ENCODE measurements at places on chromosomes 6 and 20. TPM values are rescaled to one million over a fixed set of nuclear protein-coding genes. Genes with fewer than 3 reads are reported as not detected.

BPI gene
- total RNA-seq: not detected

RNF5 gene
- 17.5 TPM for total RNA-seq

CAGE1 gene
- total RNA-seq: 0.17 TPM

SOBP gene
- total RNA-seq: 8.8 TPM

SYNJ2 gene
- total RNA-seq: 69.5 TPM

DNMT3B gene
- 3.8 TPM for total RNA-seq

PSORS1C1 gene
- 0.29 TPM for total RNA-seq

CD40 gene
- 8.8 TPM for total RNA-seq

MYBL2 gene
- total RNA-seq: 0.66 TPM

MATN4 gene
- 0.33 TPM for total RNA-seq

FGD2 gene
- total RNA-seq: not detected

CRIP3 gene
- not detected for total RNA-seq

RFX6 gene
- total RNA-seq: not detected

FAM162B gene
- 0.33 TPM for total RNA-seq

OR12D3 gene
- not detected for total RNA-seq

PLN gene
- total RNA-seq: not detected

PRR18 gene
- total RNA-seq: not detected

Data from smooth muscle cell of trachea (primary cell).